Mammary microvascular endothelial cell (primary cell): ENCODE measurements at places on chromosomes 12 and 14. TPM values are rescaled to one million over a fixed set of nuclear protein-coding genes. Genes with fewer than 3 reads are reported as not detected.

The RERG gene
- total RNA-seq = not detected in 2 replicates

The L2HGDH gene
- total RNA-seq = 5.2 and 5.4 TPM in 2 replicates

The TSFM gene
- 25.4 and 35.1 TPM in 2 replicates for total RNA-seq

The TROAP gene
- 26.0 and 39.2 TPM in 2 replicates for total RNA-seq

The CMA1 gene
- total RNA-seq = not detected in 2 replicates

The SMCO2 gene
- total RNA-seq = 0.13 TPM in 1 of 2 replicates, not detected in the other

The KRT80 gene
- total RNA-seq = 1.1 and 1.5 TPM in 2 replicates

The MFAP5 gene
- not detected in 2 replicates for total RNA-seq

The KRT2 gene
- not detected in 2 replicates for total RNA-seq

The ART4 gene
- total RNA-seq = 2.7 and 4.7 TPM in 2 replicates

The UBC gene
- total RNA-seq = 1,375 and 1,442 TPM in 2 replicates
